ENCODE measurements at places on chromosomes 4 and X.

- no peak for DNase-seq
Measured at GRCh38 chrX:134794692-134795091, 136.4 kb upstream of the PLAC1 start.

- no peak for DNase-seq
Measured at GRCh38 chr4:18405054-18405453, 383.5 kb upstream of the LCORL start.

- DNase-seq = no peak
Measured at GRCh38 chr4:76990288-76991080, 40.9 kb downstream of the SEPTIN11 start.

DNA sequence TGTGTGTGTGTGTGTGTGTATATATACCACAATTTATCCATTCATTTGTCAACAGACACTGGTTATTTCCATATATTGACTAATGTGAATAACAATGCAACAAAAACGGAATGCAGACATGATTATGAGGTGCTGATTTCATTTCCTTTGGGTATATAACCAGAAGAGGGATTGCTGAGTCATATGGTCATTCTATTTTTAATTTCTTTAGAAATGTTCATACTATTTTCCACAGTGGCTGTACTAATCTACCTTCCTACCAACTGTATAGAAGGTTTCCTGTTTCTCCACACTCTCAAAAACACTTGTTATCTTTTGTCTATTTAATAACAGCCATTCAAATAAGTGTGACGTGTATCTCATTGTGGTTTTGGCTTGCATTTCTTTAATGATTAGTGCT lies 269.9 kb downstream of the OPHN1 start:
- no peak for DNase-seq
